ENCODE measurements at places on chromosomes 3 and 15.

GRCh38 chr3:26375843-26376530 lies 246.6 kb upstream of the LRRC3B start:
- no peak for DNase-seq

- DNase-seq = no peak
These were observed 25.0 kb downstream of the CPOX start for GRCh38 chr3:98568402-98568801.

DNA sequence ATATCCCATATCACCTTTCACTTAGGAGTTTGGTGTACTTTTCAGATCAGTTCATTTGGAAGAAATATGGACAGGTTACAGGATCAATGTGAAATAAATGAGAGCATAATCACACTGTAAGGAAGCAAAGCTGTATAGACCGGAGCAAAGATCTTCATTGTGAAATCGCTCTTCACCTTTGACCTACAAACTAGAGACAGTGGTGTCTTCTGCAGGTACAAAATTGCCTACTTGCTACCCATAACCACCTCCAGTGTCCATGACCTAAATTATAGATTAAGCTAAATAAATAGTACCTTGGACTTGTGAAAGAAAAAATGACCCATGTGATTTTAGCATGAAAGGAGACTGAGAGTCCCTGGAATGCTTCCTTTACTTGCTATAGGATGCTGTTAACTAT lies 379.5 kb upstream of the SUCLG2 start:
- no peak for DNase-seq

GRCh38 chr3:149964291-149964690 lies 6.4 kb downstream of the PFN2 start:
- DNase-seq = no peak

GRCh38 chr3:168645180-168645579 lies 549.5 kb upstream of the GOLIM4 start:
- no peak for DNase-seq

GRCh38 chr3:131975047-131975446 lies 59.8 kb downstream of the CPNE4 start:
- DNase-seq = no peak

- no peak for DNase-seq
These were observed 65.5 kb upstream of the NPHP3 start for GRCh38 chr3:132787616-132788300.

DNA sequence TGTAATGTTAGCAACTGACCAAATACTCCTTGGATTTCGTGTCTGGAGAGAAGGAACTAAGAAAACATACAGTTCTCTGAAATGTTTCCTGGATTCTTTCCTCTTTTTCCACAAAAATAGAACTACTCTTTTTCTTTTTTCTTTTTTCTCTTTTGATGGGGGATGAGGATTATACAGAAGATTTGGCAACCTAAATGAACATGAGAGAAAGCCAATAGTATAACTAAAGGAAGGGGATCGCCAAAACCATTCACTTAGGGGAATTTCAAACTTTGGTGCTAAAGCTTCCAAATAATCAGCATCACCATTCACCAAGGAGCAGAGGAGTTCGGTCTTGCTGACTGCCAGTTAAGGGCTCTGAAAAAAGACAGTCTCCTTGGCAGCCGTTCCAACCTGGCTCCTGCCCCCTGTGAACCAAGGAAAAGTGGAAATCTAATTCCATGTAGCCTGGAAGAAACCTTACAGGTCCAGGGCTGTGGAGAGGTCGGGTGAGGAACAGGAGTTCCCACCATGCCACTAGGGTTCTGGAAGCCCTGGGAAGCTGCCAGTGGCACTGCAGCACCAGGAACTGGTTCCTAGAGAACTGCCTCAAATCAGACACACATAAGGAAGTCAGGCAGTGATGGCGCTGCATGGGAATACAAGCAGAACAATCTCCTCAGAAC lies 176.9 kb downstream of the TNIK start:
- DNase-seq = no peak
